ENCODE measurements at places on chromosomes 7 and 10.

- no peak for DNase-seq
Measured at GRCh38 chr10:54903745-54904144, 102.7 kb upstream of the PCDH15 start.

DNA sequence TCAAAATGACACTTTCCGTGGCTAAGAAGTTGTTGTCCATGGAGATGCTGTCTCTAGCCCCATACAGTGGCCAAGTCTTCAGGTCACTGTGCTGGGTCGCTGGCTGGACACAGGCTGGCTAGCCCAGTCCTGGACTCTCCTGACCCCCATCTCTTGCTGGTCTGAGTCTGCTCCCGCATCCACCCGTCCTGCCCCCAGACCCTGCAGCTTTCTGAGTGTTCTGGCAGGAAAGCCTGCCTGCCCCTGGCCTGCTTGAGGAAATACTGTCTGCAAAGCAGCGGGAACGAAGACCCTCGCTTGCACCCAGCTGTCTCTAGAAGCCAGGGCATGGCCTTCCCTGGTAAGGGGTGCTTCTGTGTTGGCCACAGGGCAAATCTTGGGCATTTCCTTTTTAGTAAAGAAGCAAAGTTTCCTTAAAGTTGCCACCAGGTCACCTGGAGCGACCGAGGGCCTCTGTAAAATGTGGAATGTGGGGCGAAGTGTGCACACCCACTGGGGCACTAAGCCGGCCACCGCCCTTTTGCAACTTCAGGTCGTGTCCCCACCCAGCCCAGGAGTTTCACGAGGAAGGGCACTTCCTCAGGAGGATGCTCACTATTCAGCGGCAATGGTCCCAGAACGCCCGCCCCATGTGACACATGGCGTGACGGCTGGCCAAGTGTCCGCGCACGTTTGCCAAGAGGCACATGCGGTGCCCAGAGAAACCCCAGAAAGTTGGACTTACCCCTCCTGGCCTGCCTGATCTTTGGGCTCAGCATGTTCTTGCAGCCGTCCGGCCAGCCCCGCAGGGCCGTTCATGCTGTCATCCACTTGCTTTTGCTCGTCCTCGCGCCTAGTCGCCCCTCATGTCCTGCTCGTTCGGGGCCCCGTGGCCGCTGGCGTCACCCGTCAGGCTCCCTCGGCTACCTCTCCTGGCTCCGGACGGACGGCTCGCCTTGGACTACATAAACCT lies 558 bp downstream of the ARHGAP22 start:
- peak; percentile 38 for DNase-seq

GRCh38 chr10:89209718-89210117 lies 2.6 kb upstream of the CH25H start:
- no peak for DNase-seq

DNA sequence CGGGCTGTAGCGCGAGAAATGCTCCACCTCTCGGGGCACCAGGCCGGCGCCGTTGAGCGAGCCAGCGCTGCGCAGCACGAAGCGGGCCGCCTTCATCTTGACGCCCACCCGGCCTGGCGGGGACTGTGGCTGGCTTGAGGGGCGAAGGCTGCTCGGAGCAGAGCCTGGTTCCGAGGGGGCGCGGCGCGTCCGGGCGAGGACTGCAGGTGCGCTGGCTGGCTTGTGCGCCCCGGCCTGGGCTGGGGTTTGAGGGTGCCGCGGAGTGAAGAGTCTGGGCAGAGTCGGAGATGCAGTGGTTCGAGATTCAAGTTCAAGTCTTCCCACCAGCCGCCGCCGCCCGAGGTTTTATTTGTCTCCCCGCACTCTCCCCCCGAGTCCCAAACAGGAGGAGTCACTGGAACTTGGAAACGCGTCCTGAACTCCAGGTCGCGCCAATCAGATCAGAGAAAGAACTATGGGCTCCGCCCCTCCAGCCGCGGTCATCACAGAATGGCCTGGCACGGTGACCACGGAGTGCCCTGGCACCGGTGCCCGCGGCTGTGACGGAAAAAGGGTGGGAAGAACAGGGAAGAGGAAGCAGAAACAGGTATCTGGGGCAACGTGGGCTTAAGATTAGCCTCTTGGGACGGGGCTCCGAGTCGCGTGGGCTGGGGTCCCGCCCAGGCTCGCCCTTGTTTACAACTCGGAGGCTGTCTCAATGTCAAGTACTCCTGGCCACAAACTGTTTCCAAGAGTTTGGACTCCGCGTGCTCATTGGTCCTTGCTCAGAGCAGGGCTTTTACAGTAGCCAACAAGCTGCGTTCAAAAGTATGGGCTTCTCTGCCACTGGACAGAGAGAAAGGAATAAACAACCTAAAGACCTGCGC lies at the start of gene PDK4:
TSS of gene PDK4 (minus strand) at position 319 of the 866 bp plus-strand sequence. CDS start at position 96, 223 bp downstream.
- peak; percentile 92 for DNase-seq

- DNase-seq = no peak
Measured at GRCh38 chr7:127486654-127487053, 94.1 kb upstream of the ZNF800 start.

DNA sequence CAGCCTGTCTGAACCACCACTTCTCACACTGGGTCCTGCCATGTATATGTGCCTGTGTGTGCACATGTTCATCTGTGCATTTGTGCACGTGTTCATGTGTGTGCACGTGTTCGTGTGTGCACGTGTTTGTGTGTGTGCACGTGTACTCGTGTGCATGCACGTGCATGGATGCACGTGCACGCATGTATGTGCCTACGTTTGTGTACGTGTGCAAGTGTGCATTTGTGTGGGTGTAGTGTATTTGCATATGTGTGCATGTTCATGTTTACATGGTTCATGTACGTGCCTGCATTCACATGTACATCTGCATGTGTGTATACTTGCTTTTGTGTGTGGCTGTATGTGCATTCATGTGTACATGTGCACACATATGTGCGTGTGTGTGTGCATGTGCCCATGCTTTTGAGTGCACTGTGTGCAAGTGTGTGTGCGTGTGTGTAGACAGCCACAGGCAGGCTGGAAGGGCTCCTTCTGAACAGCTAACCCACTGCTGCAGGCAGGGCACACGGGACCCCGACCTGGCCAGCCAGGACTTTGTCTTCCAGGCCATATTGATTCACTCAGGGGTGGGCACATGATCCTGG lies 28.2 kb downstream of the SLC29A4 start:
- no peak for DNase-seq

DNA sequence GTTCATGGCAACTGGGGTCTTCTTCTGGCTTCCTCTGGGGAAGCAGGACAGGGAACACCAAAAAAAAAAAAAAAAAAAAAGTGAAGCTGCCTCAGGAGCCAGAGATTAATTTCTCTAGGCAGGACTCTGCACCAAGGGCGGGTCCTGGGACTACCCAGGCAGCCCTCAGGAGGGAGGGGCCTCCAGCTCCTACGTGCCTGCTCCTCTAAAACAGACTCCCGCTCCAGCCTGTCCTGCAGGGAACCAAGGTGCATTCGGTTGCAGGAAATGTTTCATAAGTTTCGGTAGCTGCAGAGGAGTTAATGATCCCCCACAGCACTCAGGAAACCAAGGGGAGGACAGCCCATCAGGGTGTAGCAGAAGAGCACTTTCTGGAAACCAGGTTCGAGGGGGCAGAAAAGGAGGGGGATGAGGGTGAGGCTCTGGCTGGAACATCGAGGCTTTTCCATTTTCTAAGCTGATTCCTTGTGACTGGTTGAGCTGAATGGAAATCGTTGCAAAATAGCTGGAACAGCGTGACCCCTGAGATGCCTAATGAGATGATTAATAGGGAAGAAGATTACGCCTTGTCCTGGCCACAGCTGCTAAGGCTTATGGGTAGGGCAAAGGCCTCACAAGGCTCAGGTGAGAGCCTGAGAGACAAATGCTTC lies 84.2 kb downstream of the STRA8 start:
- no peak for DNase-seq

DNA sequence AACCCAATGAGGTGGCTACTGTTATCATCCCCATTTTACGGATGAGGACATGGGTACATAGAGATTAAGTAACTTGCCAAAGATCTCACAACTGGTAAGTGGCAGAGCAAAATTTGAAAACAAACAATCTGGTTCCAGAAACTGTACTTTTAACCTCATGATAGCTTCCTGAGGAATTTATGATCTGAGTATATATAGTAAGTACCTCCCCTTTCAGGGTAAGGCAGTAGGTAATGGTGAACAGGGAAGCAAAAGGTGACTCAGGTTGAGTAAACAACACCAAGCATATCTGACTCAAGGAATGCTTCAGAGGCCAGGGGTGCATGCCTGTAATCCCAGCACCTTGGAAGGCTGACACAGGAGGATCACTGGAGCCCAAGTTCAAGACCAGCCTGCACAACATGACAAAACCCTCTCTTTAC lies 21.1 kb downstream of the KLLN start:
- no peak for DNase-seq

DNA sequence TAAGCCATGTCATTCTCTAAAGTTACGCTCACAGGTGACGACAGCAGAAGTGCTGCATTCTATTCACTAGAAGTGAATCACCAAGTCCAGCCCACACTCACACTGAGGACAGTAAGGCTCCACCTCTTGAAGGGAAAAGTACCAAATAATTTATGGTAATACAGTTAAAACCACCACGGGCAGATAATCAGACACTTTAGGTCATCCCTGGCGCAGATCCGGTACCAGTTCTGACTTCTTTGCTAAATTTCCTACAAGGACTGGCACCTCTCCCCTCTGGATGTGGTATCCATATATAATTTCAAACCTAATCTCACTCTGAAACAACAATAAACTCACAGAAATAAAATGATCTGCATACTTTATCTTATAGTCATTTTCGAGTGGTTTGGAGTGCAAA lies 954.7 kb upstream of the GHITM start:
- peak; percentile 20 for DNase-seq

- peak; percentile 91 for DNase-seq
Measured at GRCh38 chr10:16832351-16833080, 15.3 kb upstream of the RSU1 start.

- peak; percentile 68 for DNase-seq
Measured at GRCh38 chr7:76356823-76357222, 2.0 kb downstream of the YWHAG start.

DNA sequence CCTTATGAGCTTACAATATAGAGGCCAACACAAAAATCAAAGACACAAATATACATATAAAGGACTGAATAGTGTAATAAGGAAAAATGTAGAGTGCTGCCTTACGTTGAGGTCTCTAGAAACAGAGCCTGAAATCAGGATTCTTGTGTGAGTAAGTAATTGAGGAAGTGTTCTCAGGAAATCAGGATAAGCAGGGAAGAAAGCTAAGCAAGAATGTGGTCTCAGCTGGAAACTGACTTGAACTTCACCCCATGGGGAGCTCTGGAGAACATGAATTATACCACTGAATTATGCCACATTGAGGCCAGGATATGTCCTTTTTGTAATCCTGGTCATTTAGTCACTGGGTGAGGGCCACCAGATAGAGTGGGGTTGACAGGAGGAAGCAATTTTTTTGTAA lies 191.9 kb downstream of the ETV1 start:
- no peak for DNase-seq

DNA sequence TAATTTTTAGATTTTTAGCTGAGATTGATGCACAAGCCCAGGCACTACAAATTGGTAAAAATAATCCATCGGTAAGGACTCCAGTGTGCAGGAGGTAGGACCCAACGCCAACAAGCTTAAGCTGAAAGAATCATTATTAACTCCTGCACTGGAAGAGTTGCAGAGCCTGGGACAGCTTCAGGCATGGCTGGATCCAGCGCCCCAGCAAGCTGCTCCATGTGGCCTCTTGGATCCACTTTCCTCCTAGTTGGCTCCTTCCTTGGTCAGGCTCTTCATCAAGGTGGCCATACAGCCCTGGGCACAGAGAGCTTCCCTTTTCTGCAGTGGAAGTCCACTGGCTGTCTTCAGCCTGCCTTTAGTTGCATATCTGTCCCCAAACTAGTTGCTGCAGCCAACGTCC lies 497.4 kb upstream of the FOXK1 start:
- no peak for DNase-seq

GRCh38 chr10:110239892-110240291 lies 32.5 kb downstream of the MXI1 start:
- peak; percentile 46 for DNase-seq

- no peak for DNase-seq
Measured at GRCh38 chr7:159323359-159323758, 178.7 kb upstream of the VIPR2 start.

DNA sequence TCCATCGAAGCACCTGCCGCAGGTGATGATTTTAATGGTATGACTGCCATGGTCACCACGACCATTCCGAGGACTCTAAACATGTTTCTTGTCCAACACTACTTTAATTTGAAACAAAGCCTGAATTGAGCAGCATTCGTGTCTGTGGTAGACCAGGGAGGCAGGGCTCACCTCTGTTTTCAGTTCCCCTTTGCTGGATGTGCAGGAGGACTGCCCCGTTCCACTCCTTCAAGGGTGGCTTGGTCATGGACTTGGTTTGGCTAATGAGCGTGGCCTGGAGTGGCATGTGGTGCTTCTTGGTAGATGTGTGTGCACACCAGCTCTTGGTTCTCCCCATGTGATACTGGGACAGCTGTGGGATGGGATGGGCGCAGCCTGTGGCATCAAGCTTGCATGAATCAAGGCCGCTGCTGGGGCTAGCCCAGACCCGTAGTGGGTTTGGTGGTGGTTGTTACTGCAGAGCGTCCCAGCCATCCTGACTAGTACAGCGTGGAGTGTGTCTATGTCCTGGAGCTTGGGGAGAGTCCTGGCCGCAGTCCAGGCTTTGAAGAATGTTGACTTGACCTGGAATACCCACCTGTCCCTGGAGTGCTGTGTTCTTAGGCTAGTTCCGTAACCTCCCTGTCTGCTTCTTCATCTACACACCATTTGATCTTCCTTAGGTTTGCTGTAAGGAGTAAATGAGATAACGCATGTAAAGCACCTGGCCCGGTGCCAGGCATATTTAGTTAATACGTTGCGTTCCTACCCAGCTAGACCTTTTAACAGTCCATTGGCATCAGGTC lies 34.8 kb downstream of the MGMT start:
- DNase-seq = no peak

DNA sequence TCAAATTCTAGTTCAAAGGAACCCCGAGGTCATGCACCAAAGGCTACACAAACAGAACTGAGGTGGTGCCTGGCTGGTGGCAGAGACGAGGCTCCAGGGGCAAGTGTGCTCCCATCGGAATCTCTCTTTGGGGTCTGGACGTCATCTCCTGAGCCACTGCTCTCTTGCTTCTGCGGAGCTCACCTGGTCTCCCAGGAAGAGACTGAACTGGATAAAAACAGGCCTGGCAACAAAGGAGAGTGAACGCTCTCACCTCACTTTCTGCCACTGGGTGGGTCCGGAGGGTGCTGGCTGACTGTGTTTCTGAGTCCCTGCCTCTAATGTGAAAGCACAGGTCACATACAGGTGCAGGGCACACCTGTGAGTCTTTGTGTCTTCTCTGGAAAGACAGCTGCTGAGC lies 22.4 kb downstream of the VIPR2 start:
- DNase-seq = no peak

GRCh38 chr7:50988465-50988864 lies 205.8 kb upstream of the GRB10 start:
- DNase-seq = no peak

All from adipocyte (in vitro differentiated cells).